ENCODE measurements at places on chromosomes 6 and 20.

DNA sequence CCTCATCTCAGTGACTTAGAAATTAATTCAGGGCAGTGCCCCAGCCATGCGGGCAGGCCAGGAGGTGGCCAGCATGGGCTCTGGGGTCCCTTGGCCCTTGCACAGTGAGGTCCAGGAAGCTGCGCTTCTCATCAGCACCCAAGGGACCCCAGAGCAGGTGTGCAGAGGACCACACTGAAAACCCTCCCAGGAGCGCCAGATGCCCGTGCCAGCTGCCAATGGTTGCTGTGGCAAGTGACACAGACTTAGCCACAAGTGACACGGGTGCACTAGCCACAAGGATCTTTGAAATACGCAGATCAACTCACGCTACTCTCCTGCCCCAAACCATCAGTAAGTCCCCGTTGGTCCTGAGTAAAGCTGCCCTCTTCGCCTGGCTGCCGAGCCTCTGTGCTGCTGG lies 88.1 kb downstream of the ERMARD start:
- no peak for DNase-seq

GRCh38 chr6:50824552-50824951 lies 5.9 kb downstream of the TFAP2B start:
- no peak for DNase-seq

DNA sequence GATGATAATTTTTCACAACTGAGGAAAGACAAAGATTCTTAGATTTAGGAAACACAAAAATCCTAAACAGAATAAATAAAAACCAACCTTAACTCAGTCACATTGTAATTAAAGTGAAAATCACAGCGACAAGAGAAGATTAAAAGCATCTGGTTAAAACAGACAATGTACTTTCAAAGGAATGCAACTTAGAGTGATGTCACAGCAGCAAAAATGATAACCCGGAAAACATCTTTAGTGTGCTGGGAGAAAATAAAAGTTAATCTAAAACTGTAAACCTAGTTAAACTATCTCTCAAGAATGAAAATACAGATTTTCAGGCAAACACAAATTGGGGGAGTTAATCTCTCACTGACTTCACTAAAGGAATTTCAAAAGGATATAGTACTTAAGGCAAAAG lies 76.8 kb upstream of the OGFRL1 start:
- no peak for DNase-seq

- no peak for DNase-seq
These were observed 1.0 kb upstream of the RIPOR2 start for GRCh38 chr6:24936641-24937317.

DNA sequence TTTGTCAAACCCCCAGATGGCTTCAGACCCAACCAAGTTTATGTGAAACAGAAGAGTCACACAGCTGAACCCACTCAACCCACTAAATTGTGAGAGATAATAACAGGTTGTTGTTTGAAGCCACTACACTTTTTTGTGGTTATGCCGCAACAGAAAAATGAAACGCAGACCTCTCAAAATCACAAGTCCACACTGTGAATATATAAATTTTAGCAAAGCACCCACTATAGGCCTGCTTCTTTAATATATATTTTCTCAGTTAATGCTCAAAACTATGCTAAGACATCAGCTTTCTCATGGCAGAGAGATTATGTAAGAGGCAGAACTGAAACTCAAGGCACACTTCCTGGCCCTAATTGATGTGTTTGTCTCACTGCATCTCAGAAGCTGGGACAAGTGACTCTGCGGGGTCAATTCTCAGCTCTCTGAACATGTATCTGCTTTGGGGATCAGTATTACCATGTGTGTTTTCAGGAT lies 27.7 kb downstream of the MAP3K5 start:
- no peak for DNase-seq

- no peak for DNase-seq
These were observed 41.4 kb upstream of the FYN start for GRCh38 chr6:111914617-111915016.

DNA sequence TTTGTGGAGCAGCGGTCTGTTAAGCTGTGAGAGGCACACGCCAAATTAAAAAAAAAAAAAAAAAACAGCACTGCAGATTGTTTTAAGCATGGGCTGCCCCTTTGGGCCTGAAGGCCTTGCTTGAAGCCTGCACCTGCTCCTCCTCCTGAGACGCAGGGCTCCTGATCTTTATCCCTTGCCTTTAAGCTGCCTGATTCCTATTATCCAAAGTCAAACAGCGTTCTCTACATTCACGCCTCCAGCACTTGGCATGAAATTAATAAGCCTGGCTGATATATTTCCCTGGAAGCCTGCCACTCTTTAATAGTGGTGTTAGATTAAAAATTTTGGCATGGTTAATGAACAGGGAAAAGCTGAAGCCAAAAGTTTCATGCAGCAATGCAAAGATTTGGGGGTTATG lies 163.9 kb downstream of the FAXC start:
- DNase-seq: no peak

DNA sequence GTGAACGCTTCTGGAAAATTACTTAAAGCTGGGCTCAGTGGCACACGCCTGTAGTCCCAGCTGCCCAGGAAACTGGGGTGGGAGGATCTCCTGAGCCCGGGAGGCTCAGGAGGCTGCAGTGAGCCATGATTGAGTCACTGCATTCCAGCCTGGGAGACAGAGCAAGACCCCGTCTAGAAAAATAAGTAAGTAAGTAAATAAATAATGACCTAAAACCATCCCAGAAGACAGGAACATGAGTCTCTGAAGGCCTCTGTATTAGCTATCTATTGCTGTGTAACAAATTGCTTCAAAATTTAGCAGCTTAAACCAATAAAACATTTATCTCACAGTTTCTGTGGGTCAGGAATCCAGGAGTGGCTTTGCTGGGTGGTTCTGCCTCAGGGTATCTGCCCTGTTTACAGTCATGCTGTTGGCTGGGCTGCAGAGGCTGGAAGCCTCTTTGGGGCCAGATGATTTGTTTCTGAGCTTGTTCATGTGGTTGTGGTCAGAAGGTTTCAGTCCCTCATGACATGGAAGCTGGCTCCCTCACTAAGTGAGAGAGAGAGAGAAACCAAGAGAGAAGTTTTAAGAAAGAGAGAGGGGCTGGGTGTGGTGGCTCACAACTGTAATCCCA lies 48.4 kb upstream of the NCOA3 start:
- peak; percentile 74 for DNase-seq

GRCh38 chr20:13922241-13922640 lies 68.2 kb downstream of the SEL1L2 start:
- DNase-seq: no peak

DNA sequence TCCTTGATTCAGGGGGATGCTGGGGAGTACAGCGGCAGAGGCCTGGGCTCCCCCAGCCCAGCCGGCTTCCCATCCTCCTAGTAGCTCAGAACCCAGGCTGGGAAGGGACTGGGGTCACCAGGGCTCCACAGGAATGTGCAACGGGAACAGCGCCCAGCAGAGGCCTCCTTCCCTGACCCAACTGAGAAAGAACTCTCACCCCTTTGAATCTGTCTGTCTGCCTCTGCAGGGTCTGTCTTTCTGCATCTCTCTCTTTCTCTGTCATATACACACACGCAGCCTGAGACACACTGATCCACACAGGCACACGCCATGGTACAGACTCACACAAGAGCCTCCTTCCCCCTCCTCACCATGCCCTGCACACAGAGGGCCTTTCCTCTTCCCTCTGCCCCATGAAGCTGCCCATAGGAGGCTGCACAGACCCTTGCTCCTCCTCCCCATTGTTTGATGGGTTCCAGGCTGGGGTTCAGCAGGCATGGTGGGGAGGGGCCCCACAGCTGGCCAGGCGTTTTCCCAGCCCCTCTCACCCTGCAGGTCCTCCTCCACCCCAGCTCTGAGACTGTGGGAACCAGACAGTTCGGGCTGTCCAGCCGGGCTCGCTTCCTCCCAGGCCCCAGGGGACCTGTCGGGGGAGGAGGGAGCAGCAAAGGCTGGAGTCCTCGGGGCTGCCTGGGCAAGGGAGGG lies 2.8 kb downstream of the FOXS1 start:
- no peak for DNase-seq

DNA sequence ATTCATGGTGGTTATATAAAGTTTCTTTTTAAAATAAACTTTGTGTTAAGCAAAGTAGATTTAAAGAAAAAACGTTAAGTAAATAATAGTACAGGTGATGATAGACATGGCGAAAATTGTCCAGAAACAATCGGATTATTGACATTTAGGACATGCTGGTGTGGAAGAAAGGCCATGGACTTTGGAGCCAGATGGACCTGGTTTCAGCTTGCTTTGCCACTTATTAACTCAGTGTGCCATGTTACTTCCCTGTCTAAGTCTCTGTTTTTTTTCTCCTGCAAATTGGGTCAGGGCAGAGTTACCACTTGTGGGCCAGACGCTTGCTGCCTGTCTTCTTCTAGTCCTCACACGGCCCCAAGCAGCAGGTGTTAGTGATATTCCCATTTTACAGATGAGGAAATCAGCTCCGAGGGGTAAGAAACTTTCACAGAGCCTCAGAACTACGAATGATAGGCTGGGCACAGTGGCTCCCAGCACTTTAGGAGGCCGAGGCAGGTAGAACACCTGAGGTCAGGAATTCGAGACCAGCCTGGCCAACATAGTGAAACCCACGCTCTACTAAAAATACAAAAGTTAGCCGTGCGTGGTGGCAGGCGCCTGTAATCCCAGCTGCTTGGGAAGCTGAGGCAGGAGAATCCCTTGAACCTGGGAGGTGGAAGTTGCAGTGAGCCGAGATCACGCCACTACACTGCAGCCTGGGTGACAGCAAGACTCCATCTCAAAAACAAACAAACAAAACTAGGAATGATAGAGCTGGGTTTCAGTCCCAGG lies 12.4 kb downstream of the KIF3B start:
- DNase-seq: no peak

GRCh38 chr6:37323580-37323979 lies 30.2 kb upstream of the RNF8 start:
- no peak for DNase-seq

- no peak for DNase-seq
These were observed 112.8 kb downstream of the ZMYND8 start for GRCh38 chr20:47243532-47244305.
